ELF-1 (cell line): ENCODE measurements at places on chromosomes 4 and X.
A peak's percentile ranks its signal among the peaks of the same experiment; 100 is the strongest.

GRCh38 chrX:48711929-48712505, 15.5 kb downstream of the SUV39H1 start:
- no peak for DNase-seq

DNA sequence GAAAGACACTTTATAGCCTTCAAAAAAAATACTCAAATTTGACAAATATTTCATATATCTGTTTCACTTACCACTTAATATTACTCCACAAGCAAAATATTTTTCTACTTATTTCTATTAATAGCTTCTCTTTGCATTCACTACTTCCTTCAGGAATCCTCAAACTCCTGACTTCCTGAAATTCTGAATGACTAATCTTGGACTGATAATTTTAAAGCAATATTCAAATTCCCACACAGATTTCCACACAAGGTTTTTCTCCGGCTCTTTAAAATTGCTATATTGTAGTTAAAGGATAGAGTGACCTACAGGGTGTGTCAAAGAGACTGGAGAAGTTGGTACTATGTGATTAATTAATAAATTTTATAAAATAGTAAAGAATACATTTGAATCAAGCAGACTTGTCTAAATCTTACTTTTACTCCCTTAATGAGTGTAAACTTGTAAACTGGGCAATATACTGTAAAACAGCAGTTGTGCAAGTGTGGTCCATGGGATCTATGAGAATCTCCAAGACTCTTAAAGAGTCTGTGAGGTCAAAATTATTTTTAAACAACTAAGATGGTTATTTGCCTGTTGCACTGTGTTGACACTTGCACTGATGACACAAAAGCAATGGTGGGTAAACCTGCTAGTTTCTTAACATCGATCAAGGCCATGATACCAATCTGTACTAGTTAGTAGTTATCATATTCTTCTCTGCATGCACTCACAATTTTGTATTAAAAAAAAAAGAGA, 44.5 kb downstream of the ANKRD17 start:
- no peak for DNase-seq

DNA sequence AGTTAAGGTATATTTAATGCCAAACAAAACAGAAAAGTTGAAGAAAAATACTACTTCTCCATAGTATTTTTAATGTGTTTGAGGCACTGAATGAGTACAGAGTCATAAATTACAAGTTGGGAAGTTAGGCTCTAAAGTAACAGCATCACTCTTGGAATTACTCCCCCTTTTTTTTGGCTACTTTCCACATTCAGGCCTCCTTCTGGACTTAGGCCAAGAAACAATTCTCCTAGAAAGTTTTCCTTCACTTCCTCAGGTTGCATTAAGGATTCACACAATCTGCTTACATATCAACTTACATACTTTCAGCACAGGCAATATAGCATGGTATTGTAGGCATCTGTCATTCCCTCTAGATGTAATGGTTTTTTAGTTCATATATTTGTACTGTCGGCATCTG, 52.1 kb downstream of the TMEM165 start:
- no peak for DNase-seq

DNA sequence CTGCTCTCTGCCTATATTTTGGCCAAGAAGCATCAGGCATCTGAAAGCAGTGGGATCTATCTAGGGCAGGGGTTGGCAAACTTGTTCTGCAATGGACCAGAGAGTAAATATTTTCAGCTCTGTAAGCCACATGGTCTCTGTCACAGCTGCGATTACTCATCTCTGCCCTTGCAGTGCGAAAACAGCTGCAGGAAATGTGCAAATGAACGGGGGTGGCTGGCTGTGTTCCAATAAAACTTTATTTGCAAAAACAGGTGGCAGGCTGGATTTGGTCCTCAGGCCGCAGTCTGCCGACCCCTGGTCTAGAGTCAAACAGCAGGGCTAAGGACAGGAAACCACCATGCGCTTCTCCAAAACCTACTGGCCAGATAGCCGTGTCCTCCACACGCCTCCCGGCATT, 48.6 kb downstream of the ACOX3 start:
- DNase-seq = no peak

- no peak for DNase-seq
Measured at GRCh38 chr4:118732591-118733330, 47.6 kb downstream of the METTL14 start.

- DNase-seq = peak; percentile 33
Measured at GRCh38 chrX:149910178-149910695, 19.1 kb upstream of the HSFX4 start.

DNA sequence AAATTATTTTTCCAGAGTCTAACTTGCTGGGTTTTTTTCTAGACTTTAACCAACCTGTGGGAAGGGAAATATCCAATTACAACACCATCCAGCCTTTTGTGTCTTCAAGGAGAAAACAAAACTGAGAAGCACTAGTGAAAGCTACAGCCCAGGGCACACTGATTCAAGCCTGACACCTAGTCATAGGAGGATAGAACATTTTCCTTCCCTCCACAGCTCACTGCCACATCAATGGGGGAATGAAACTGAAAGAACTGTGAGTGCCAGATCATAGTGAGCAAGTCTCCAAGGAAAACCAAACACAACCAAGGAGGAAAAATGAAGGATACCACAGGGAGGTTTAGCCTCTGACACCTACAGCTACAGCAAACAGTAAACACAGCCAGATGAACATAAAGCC, 43.3 kb upstream of the MAGEA8 start:
- DNase-seq = no peak

- DNase-seq = no peak
Measured at GRCh38 chr4:72063726-72064125, 31.9 kb downstream of the NPFFR2 start.

GRCh38 chrX:44012484-44013096, 39.4 kb upstream of the NDP start:
- no peak for DNase-seq

DNA sequence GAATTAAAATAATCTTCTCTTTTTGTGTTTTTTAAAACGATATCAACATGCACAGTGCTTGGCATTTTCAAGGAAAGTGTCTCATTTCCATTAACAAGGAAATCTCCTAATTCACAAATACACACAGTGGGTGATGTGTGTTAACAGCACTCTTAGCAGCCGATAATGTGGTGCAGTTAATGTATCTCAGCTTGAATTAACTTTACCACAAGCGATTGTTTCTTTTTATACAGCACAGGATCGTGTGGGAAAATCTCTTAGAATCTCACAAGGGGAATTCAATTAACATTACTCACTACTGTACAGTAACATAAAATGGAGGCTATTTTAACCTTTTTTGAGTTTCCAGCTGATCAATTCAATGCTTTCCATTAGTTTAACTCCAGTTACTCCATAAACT, 1841.9 kb downstream of the STIM2 start:
- no peak for DNase-seq

GRCh38 chr4:168398188-168398587, 79.6 kb upstream of the DDX60 start:
- DNase-seq = no peak

- no peak for DNase-seq
Measured at GRCh38 chr4:187090401-187090800, 366.7 kb upstream of the FAT1 start.

DNA sequence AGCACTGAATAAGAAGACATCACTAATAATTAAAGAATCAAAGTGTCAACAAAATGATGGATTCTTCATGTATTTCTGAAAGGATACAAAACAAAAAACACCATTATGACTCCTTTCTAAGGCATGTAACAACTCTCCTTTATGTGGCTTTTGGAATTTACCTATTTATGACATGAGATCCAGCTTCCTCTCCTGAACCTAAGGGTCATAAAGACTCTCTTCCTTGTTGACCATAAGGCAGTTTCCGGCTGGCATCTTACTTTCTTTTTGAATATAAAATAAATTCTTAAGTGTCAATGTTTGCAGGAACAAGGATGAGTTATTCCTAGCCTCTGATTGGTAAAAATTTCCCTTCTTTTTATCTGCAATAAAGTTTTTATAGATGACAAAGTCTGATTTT, 111.1 kb upstream of the GRPR start:
- no peak for DNase-seq

GRCh38 chrX:68574240-68574639, 73.2 kb upstream of the STARD8 start:
- DNase-seq = no peak

- DNase-seq = no peak
Measured at GRCh38 chrX:107687445-107687844, 59.1 kb downstream of the PRPS1 start.

DNA sequence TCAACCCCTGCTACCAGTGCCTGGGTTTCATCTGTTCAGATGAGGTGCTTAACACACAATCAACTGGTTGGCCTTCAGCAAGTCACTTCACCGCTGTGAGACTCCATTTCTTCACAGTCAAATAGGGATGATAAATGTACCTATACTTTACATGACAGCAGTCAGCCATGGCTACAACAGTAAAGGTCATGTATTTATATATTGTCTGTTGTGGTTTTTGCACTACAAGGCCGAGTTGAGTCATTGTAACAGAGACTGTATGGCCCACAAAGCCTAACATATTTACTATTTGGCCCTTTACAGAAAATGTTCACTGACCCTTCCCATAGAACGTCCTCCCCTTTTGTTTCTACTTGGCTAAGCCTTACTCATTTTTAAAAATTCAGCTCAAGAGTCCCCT, 404.6 kb upstream of the F9 start:
- no peak for DNase-seq

- no peak for DNase-seq
Measured at GRCh38 chrX:19886375-19886774, 1.0 kb downstream of the SH3KBP1 start.

- DNase-seq = peak; percentile 35
Measured at GRCh38 chr4:176792326-176793059, at the start of gene VEGFC. VEGFC (minus strand) TSS chr4:176792922; CDS start chr4:176792311, 611 bp downstream.

- DNase-seq = no peak
Measured at GRCh38 chr4:94208266-94208665, 601 bp downstream of the SMARCAD1 start.

- DNase-seq = no peak
Measured at GRCh38 chr4:19178835-19179234, 1072.9 kb upstream of the SLIT2 start.

GRCh38 chrX:10725071-10725470, 104.7 kb upstream of the MID1 start:
- no peak for DNase-seq

- DNase-seq = peak; percentile 24
Measured at GRCh38 chr4:113060853-113061252, 11.4 kb downstream of the ANK2 start.

DNA sequence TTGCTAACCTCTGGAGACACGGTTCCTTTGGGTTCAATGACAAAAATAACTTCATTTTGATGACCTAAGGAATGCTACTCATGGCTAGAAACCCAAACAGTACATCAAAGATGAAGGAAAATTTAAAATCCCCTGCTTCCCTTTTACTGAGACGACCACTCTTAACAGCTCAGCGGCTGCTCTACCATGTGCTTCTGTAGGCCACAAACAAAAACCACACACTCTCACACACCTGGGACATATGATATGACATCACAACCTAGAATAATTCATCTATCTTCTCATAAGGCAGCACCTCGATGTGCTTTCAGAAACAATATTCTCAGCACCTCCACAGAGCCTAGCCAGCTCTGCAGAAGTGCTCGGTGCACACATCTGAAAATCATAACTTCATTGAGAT, 34.7 kb downstream of the ABLIM2 start:
- DNase-seq = no peak

GRCh38 chrX:134688839-134689238, 30.6 kb upstream of the PLAC1 start:
- no peak for DNase-seq
